ENCODE measurements at places on chromosomes 12 and 14.

GRCh38 chr14:24143511-24143910 is 2.1 kb upstream of the EMC9 start:
- no peak for DNase-seq

GRCh38 chr14:25658988-25659387 is 609.0 kb upstream of the STXBP6 start:
- no peak for DNase-seq

DNA sequence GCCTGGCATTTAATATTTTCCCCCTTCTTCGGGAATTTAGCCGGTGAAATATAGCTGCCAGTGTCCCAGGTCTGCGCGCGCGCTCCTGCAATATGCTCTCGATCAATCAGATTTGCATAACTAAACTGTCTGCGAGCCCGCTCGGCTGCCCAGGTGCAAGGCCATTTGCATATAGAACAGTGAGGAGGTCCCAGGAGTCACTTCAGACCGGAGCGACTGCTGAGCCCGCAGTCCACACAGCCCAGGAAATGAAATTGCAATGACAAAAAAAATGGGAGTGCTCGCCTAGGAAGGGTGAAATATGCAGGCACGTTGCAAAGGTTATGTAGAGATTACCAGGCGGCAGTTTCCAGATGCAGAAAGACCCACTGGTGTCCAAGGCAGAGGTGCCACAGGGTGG is 228.5 kb downstream of the VRK1 start:
- DNase-seq = no peak

GRCh38 chr12:90909069-90909770 is 45.8 kb downstream of the CCER1 start:
- peak; percentile 72 for DNase-seq

- peak; percentile 95 for DNase-seq
Observed at GRCh38 chr12:2384533-2385351, 332.0 kb downstream of the CACNA1C start.
